Stimulated activated effector memory CD8-positive, alpha-beta T cell treated with anti-CD3 and anti-CD28 coated beads, Interleukin-12 subunit alpha, Interleukin-12 subunit beta, amount 100 ng/mL, for 72 hours (primary cell): ENCODE measurements at places on chromosomes 12 and 14.

DNA sequence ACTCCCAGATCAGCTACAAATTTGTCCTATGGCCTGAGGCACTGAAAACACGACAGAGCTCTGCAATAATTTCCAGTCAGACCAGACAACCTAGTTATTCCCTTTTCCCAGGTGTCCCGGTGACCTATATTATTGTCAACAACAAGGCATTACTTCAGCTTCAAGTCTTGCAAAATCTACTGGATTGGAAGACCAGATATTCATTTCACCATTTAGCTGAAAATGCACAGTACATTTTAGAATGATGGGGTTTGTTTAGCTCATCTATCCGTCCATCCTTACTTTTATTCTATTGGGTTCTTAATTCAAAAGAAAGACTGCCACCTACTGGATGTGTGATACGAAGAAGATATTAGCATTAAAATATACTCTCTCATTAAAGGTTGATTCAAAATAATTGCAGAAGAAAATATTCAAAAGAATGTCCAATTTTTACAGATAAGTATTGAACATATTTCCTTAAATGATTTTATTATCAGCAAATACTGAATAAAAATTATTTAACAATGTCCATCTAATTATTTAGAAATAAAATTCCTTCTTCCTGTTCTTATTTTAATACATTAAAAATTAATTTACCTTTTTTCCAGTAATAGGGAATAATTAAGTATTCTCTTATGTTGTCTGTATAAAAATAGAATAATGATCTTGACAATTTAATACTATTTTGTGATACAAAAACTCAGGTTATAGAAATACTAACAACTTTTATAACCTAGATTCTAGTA, 244.9 kb upstream of the LRIG3 start:
- DNase-seq: no peak

DNA sequence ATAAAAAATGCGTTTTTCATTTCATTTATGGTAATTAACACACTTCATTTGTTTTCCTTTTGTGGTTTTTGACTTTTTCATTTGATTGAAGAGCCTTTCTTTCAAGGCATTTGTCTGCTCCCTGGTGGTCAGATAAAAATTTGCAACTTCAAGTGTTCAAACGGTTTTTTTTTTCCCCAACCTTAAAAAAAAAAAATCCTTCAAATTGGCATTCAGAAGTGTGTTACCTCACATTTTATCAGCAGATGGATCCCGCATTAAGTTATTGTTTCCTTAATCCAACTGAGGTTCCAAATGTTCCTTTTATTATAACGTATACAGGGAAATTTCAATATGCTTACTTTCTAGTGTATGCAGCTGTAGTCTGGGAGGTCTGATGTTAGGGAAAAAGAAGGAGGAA, 47.2 kb downstream of the MYF5 start:
- no peak for DNase-seq

DNA sequence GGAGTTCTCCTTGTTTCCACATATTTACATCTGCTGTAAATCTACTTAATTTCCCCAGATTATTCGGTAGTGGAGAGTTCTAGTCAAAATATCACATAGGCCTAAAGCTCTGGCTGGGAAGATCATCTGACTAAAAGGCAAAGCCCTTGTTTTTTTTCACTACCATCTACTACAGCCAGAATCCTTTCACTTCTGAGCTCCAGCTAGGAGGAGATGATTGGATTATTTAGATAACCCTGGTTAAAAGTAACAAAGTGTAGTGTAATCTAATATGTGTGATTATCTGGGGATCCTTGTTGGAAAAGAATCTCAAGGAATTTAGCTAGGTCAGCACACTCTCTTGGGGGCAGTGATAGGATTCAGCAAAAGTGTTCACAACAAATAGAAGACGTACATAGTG, 125.4 kb downstream of the DYRK2 start:
- no peak for DNase-seq

DNA sequence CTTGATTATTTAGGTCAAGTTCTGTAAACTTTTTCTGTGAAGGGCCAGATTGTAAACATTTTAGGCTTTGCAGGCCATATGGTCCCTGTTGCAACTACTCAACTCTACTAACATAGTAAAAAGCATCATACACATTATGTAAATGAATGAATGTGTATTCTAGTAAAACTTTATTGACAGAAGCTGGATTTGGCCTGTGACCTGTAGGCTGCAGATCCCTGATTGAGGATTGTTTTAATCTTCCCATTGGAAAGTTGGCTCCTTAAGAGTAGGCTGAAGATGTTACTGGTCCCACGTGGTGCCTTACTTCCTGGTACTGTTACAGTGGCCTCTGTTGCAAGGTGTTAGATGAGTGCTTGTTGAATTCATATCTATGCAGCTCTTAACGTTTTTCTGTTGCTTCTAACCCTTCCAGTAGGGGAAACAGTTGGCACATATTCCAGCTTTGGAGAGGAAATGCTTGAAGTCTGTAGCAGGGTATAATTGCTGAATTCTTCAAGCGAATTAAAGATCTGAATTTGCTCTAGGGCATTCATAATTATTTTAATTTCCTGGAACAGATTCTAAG, 133.6 kb upstream of the DNM1L start:
- no peak for DNase-seq

DNA sequence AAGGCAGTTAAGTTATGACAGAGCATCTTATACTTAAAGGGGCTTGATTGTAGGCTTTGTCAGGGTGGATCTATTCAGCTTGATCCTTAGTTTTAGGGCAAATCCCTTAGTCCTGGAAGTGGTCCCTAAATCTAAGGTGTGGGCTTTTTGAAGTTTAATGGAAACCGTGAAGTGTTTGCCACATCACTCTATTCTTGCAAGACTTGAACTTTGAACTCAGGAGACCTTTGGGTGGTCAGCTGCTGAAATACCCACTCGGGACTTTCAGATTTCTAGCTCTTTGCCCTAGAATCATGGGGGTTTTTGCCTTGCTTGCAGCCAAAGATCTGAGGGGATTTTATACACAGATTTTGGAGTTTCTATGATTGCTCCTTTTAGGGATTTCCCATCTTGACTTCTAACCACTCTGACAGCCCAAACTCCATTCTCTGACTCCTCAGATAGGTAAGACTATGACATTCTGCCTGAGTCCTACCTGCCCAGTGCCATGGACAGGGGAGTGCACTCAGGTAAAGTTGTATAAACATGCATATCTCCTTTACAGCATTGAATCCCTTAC, 39.9 kb downstream of the SNAPC1 start:
- no peak for DNase-seq

- DNase-seq: no peak
Observed at GRCh38 chr14:62308891-62309290, 546.7 kb downstream of the SNAPC1 start.

- DNase-seq: no peak
Observed at GRCh38 chr12:6925540-6926279, 2.0 kb upstream of the ATN1 start.

- no peak for DNase-seq
Observed at GRCh38 chr12:115817389-115817788, 460.1 kb downstream of the MED13L start.

GRCh38 chr14:100066962-100067361, 1.7 kb downstream of the EVL start:
- no peak for DNase-seq

GRCh38 chr12:132570635-132571034, 39.7 kb downstream of the LRCOL1 start:
- no peak for DNase-seq

- DNase-seq: no peak
Observed at GRCh38 chr14:85764822-85765221, 234.9 kb downstream of the FLRT2 start.

GRCh38 chr12:2633176-2633824, 161.5 kb upstream of the FKBP4 start:
- no peak for DNase-seq
